ENCODE measurements at places on chromosomes 16 and 17. TPM values are rescaled to one million over a fixed set of nuclear protein-coding genes. Genes with fewer than 3 reads are reported as not detected.

DNA sequence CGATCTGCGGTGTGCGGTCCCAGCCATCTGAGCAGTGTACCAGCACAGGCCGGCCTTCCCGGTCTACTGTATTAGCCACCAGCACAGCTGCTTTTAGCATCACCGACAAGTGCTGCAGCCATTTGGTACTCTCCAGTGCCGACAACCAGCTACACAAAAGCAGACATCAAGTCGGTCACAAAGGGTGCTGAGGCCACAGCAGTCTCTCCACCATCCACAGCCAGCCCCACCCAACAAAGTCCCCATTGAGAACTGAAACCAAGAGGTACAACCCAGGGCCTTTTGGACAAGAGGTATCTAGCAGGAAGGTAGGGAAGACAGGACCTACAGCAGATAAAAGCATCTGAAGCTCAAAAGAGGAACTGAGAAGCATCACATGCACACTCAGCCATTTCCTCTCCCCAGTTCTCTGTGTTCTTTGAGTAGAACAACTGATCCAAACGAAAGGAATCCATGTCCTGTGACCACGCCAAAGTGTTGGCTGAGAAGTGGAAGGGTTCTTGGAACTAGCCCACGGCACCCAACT lies 9.5 kb downstream of the MTMR4 start:
- DNase-seq = no peak

DNA sequence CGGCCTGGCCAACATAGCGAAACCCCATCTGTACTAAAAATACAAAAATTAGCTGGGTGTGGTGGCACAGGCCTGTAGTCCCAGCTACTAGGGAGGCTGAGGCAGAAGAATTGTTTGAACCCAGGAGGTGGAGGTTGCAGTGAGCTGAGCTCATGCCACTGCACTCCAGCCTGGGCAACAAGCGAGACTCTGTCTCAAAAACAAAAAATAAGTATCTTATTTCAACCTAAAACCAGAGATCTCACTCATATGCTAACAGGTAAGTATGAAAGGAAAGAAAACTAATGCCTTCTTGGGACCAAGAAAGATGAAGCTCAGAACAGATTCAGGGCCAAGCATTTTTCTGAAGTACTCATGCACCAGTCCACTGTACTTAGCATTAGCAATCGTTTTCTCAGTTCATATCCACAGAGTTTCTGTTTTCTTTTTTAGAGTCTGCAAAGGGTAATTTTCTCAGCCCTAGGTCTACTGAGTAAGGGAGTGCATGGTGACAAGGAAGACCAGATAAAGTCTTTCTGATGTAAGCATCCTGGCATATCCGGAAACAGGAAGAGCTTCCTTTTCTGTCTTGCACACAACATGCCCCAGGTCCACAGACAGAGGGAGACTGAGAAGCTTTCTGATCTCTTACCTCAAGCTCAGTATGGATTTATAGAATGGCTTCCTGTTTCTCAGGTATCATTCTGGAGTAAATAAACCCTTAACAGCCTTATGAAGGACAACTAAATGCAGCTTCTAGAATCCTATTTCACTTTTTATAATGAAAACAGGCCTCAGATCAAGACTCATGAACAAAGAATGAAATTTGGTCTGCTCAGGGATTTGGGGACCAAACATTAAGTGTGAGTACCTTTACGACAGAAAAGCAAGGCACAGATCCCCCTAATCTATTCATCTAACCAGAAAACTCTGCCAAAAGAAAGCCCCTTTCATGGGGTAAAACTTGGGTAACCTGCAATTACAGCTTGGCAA lies 38.7 kb upstream of the FOXJ1 start:
- DNase-seq = no peak

DNA sequence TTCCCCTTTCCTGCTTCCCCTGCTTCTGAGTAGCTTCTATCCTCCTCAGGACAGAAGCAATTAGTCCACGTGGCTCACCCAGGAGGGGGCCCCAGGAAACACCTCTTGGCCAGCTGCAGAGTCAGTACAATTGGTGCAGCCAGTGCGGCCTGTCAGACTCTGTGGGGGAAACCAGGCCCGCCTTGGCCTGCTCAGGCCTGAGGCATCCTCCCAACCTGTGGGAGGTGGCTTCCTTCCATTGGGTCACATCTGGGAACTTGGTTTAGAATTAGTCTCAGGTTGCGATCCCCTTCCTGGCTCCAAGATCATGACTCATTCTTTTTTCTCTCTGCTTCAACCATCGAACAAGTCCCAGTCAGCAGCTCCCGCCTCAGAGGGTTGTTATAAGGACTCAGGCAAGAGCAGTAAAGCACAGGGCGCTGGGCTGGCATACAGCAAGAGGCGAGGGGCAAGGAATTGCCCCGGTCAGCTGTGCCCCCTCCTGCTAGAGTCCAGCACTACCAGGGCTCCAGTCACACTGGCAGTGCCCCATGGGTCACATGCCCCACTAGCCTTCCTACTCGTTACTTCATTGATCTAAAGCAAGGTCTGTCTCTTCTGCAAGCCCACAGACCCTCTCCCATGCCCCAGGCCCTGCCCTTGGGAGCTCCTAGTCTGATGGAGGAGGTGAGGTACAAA lies 8.1 kb upstream of the EPX start:
- peak; percentile 8 for DNase-seq

GRCh38 chr17:2872282-2872681 lies 76.0 kb downstream of the RAP1GAP2 start:
- no peak for DNase-seq

DNA sequence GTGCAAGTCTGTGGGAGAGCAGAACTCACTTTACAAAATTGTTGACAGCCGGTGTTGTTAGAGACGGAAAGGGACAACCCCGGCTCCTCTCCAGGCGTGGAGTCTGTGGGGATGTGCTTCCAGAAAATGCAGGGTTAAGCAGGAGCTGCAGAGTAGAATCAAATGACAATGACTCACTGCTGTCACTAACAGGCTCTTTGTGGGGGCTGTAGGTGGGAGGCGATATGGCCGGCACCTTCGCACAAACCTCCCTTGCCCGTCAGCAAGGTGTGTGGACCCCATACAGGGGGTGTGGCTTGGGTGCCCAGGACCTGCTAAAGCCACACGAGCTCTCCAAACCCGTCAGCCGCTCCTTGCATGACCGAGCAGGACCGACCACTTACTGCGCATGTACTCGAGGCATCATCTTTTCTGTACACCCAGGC lies 5.8 kb downstream of the PDK2 start:
- DNase-seq = no peak

DNA sequence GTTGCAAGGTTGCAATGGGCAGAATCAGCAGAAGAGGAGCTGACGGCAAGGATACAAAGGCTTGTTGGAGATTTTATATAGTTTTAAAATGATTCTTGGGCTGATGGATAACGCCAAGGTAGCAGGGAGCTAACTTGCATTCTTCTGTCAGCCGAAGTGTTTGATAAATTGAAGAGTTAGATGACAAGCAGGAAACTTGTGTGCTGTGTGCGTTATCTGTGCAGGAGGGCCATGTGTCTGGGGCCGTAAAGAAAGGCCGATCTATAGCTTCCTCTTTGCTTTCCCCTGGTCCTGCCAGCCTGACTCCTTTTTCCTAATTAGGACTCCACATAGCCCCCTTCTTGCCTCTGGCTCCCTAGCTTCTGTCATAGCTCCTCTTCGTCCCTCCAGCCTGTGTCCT lies 6.7 kb upstream of the WWOX start:
- DNase-seq = no peak

DNA sequence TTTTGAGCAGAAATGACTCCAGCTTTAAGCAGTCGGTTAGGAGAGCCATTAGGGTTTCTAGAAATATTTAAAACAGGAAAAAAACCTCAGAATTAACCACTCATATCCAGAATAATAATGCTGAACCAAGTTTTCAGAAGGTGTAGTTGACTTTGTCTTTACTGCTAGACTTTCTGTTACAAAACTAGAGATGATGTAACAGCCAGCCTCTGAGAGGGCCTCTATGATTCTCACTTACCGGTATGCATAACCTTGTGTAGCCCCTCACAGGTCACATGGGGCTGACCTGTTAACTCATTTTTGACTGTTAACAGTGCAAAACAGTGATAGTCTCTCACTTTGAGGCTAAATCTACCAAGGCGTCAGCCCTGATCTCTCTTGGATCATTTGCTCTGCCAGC lies 74.3 kb downstream of the TEX14 start:
- no peak for DNase-seq

- peak; percentile 87 for DNase-seq
Measured at GRCh38 chr16:55494994-55495421, 13.9 kb upstream of the LPCAT2 start.

GRCh38 chr16:16158082-16158658 lies 65.1 kb downstream of the ABCC6 start:
- no peak for DNase-seq

Gene CMTM2
- not detected for polyA plus RNA-seq

Gene AXIN2
- polyA plus RNA-seq = 2.4 TPM

Gene PIGS
- 51.8 TPM for polyA plus RNA-seq

Gene SOST
- not detected for polyA plus RNA-seq
